ENCODE measurements at places on chromosomes 16 and 17.

DNA sequence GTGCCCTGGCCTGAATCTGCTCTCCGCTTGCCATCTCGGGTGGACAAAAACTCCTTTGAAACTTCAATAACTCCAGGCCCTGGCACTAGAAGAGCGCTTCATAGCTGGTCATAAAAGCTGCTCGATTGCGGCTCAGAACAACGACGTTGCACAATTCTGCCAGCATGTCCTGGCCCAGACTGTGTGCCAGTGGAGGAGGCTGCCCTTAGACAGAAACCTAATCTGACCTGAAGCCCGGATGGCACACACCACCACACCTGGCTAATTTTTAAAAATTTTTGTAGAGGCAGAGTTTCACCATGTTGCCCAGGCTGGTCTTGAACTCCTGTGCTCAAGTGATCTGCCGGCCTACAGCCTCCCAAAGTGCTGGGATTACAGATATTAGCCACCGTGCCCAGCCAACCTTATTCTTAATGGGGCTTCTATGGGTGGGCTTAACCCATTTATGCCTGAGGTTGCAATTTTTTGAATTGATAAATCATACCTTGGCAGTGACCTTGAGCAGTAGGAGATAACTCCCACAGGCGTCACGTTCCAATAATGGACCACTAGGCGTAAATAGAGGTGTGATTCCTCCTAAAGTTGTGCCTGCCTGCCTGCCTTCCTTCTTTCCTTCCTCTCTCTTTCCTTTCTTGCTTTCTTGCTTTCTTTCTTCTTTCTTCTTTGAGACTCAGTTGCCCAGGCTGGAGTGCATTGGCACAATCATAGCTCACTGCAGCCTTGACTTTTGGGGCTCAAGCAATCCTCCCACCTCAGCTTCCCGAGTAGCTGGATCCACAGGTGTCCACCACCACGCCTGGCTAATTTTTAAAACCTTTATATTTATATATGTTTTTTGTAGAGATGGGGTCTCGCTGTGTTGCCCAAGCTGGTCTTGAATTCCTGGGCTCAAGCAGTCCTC is 1.1 kb upstream of the PPL start:
- no peak for DNase-seq

- no peak for DNase-seq
Measured at GRCh38 chr16:90037276-90037675, 18.0 kb upstream of the DBNDD1 start.

DNA sequence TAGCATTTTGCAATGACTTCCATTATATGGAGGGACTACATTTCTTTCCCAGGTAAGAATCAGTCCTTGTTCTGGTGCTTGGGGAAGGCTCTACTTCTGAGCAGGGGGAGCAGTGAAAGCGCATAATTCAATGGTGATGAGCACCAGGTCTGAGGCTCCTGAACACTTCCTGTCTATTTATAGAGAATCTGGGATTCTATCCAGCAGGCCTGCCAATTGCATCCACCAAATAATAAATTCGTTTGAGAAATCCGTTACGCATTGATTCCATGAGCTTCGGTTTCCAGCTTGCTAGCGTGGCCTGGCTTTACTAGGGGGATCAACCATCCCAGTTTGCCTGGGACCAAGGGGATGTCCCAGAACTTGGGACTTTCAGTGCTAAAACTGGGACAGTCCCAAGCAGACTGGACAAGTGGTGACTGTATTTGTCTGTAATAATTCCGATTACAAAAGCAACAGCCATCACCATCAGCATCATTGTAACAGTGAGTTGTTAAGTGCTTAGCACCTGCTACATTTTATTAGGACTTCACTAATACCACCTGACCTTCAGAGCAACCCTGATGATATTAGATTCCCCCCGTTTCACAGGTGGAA is 349.9 kb downstream of the MAF start:
- no peak for DNase-seq

DNA sequence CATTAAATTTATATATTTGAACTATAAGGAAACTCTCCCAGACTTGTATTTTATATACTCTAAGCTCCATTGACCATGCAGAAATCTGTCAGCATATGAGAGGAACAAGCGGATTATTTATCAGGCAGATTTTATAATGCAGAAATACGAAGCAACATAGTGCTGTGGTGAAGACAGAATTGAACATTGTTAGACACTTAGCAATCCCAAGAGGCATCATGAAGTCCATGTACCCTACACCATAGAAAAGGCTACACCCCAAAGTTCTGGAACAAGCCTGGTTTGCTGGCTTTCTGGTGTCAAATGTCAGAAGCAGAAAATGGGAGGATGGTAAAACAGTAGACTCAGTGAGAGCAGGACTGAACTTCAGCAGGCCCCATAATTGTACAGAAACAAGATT is 241.1 kb downstream of the PRKCA start:
- no peak for DNase-seq

- no peak for DNase-seq
Measured at GRCh38 chr16:27892879-27893278, 170.6 kb downstream of the GSG1L start.

DNA sequence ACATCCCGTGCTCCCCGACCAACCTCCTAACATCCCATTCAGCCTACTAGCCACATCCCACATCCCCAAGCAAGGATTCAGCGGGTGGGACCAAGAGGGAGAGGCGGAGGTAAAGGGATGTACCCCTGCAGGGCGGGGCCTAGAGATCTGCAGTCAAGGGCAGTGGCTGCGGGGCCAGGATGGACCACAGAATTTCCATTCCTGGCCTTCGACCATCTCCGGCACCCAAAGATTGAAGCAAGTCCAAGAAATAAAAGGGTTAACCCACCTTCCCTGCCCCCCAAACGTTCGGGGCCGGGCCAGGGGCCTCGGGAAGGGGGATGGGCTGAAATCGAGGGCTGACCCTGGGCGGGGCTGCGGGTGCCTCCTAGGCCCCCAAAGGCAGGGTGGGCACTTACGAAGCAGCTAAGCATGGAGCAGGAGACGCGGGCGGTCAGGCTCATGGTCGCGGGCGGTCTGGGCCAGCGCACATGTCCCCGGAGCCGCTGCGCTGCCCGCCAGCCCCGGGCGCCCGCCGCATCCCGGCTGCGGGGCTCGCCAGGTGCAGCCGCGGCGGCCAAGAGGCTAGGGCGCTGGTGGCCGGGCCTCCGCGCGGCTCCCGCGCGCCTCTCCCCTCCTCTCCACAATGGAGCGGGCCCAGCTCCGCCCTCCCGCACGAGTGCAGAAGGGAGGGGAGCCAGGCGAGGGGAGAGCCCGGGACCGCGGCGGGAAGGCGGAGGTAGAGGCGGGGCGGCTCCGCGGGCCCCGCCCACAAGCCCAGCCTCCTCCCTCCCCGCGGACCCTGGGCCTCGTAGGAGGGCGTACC is at the start of gene MTMR4:
TSS of gene MTMR4 (minus strand) at position 674 of the 805 bp plus-strand sequence. CDS start at position 443, 231 bp downstream.
- peak; percentile 84 for DNase-seq

DNA sequence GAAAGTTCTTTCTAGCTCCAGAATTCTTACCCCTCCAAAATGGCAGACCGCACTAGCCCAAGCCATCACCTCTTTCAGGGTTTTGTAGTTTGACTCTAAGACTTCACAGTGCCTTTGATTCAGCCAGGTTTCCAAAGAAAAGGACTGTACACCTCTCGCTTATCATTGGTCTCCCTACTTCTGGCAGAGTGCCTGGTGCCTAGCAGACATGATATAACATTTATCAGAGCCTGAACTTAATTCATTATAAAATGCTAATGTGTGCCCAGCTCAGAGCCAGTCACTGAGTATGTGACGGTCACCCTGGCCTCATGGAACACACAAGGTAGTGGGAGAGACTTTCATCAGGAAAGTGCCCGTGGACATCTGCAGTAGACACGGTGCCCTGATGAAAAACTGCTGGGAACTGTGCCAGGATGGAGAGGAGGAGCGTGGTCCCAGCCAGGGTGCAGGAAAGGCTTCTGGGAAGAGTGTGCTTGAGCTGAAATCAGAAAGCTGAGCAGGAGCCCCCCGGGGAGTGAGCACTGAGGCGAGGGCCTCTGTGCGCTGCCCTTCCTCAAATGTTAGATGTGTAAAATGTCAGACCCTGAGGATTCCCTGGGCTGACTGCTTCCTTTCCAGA is 34.3 kb upstream of the LGALS9 start:
- DNase-seq, result no peak

GRCh38 chr16:30104492-30104891 is 8.5 kb upstream of the YPEL3 start:
- no peak for DNase-seq

- no peak for DNase-seq
Measured at GRCh38 chr16:87063543-87063942, 253.6 kb downstream of the C16orf95 start.

DNA sequence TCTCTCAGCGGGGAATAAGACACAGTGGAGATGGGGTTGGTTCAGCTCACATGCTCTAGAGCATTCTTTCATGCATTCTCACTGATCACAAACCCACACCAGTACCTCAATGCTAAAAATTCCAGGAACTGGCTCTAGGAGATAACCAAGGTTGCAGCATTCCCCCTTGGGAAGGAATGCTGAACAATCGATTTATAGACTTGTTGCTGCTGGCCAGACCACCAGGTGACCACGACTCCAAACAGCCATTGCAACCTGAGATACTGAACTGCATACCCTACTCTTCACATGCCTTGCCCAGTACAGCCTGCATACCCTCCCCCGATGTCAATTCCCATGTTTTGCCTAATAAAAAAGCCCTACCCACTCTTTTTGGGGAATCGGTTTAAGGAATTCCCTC is 75.1 kb upstream of the GPRC5B start:
- DNase-seq, result no peak

DNA sequence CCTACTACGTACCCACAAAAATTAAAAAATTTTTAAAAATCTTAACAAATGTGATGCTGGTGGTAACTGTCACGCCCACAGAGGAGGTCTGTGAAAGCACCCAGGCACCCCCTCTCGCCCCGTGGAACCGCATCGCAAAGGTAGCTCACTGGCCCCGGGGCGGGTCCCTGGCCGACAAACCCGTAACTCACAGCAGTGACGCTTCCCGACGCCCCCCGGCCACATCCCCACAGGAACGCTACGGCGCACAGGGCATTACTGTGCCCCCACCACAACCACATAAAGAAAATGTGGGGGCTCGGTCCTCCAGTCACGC is 366 bp downstream of the ANKS3 start:
- no peak for DNase-seq

- DNase-seq, result no peak
Measured at GRCh38 chr17:34382621-34383124, 19.6 kb upstream of the CCL1 start.

GRCh38 chr16:87409781-87410180 is 17.6 kb downstream of the MAP1LC3B start:
- no peak for DNase-seq

DNA sequence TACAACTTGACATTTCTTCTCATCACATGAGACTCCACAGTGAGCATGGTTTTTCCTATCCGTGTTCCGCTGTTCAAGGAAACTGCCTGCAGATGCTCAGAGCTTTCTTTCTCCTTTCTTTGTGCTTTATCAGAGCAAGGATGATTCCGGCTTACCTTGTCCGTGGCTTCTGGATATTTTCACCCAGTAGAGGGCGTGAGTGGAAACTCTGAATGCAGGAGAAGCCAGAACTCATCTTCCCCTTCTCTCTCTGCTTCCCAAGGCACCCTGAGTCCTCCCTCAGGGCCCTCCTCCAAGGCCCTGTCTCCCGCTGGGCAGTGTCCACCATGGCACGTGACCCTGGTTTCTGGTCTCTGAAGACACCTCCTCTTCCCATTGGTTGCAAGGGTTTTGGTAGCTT is 721.1 kb upstream of the RBFOX1 start:
- no peak for DNase-seq

GRCh38 chr17:65155622-65156021 is 18.5 kb downstream of the RGS9 start:
- DNase-seq, result no peak

- DNase-seq, result no peak
Measured at GRCh38 chr16:58515871-58516767, 802 bp downstream of the SETD6 start.

DNA sequence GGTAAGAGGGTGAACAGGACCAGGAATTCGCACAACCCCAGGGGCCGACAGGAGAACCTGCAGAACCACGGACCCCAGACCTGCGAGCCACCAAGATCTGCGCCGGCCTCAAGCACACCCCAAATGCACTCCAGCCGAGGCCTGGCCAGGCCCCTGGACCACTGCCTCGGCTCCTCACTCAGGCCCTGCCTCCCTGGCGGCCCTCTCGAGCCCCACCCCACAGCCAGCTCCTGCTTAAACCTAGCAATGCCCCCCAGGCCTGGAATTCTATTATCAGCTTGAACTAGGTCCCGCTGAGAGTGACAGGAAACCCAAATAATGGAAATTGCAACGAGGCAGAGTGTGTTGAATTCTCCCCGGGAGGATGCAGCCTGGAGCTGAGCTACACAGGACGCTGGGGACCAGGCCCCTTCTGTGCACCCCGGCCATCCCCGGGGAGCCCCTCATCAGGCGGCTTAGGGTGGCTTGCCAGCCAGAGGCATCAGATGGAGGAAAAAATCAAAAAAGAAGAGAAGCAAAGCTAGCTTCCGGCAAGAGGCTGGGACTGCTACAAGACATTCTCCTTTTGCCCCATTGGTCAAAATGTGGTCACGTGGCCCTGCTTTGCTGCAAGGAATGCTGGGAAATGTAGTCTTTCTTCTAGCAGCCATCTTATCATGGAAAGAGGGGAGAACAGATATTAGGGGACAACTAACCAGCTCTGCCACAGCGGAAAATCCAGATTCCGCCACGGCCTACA is 2.4 kb upstream of the ENPP7 start:
- peak; percentile 97 for DNase-seq

DNA sequence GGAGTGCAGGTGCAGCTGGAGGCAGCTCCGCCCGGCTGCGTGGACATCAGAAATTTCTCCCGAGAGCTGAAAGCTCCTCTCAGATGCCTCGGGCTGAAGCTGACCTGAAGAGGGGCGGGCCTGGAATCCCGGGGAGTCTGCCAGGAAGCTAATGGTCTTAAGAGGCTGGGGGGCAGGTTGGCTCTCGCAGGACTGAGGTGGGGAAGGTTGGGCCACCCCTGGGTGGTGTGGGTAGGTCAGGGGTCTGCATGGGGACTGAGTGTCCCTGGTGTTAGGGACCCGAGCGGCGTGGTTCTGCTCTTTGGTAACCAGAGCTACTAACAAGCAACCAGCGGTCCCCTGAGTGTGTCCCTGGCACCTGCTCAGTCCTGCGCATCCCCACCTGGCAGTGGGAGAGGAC is 3.5 kb downstream of the CHMP6 start:
- no peak for DNase-seq

DNA sequence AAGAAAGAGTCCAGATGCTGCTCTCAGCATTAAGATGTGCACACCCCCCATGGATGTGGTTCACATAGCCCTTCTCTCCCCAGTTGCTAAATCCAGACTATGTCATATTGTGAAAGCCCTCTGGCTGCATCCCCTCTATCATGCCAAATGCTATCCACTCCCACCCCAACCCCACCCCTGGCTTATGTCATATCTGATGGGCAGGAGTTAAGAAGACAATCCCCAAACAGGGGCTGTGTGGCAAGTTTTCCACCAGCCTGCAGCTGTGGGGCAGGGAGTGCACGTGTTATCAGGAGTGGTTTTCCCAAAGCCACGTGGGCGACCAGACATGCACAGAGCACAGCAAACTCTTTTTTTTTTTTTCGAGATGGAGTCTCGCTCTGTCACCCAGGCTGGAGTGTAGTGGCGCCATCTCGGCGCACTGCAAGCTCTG is 10.0 kb downstream of the FAM117A start:
- DNase-seq, result no peak

- no peak for DNase-seq
Measured at GRCh38 chr16:86452451-86452850, 57.9 kb upstream of the FOXF1 start.

GRCh38 chr17:50771991-50772785 is 4.9 kb upstream of the ANKRD40CL start:
- no peak for DNase-seq

GRCh38 chr17:31494259-31495021 is 103.0 kb downstream of the RAB11FIP4 start:
- no peak for DNase-seq

GRCh38 chr16:81696961-81697615 is 82.0 kb upstream of the PLCG2 start:
- no peak for DNase-seq

Measured in D721Med (cell line).